NAMALWA (cell line): ENCODE measurements at places on chromosomes 5 and 9.

DNA sequence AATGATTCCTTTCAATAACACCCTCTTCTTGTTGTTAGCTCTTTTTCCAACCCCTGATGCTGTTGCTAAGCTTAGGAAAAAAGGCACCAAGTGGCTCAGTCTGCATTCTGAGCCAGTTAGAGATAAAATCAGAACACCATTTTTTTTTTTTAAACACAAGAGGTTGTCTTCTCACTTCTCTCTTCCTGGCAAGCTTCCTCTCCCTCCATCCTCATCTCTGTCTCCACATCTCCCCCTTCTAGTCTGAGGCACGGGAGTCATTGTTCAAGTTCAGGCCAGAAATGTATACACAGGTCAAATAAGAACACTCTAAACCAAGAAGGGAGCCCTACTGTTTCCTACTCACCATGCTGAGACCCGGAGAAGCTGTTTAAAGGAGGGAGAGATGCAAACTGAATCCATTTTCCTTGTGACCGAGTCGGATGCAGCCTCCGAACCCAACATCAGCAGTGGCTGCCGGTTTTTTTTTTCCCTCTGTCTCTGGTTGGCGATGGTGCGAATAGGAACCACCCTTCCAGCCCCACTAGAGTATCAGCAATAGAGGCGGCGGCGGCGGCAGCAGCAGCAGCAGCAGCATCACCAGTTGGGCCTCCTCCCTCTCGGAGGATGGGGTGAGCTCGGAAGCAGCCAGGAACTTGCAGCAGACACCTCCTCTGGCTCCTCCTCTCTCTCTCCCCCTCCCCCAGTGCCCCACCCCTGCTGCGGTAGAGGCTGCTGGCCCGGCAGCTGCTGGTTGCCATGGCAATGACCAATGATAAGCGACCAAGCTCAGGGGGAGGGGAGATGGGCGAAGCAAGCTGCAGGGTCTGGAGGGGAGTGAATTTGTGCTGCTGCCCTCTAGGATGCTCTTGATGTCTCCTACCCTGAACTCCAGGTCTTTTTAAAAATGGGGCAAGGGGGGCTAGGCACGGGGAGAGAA, at the start of gene JAKMIP2:
JAKMIP2 (minus strand) TSS at position 619 of the 919 bp plus-strand sequence. CDS start 110,922 bp downstream, outside the sequence.
- peak; percentile 82 for DNase-seq

- DNase-seq, result no peak
These were observed 176.7 kb upstream of the FGF10 start for GRCh38 chr5:44565902-44566301.

DNA sequence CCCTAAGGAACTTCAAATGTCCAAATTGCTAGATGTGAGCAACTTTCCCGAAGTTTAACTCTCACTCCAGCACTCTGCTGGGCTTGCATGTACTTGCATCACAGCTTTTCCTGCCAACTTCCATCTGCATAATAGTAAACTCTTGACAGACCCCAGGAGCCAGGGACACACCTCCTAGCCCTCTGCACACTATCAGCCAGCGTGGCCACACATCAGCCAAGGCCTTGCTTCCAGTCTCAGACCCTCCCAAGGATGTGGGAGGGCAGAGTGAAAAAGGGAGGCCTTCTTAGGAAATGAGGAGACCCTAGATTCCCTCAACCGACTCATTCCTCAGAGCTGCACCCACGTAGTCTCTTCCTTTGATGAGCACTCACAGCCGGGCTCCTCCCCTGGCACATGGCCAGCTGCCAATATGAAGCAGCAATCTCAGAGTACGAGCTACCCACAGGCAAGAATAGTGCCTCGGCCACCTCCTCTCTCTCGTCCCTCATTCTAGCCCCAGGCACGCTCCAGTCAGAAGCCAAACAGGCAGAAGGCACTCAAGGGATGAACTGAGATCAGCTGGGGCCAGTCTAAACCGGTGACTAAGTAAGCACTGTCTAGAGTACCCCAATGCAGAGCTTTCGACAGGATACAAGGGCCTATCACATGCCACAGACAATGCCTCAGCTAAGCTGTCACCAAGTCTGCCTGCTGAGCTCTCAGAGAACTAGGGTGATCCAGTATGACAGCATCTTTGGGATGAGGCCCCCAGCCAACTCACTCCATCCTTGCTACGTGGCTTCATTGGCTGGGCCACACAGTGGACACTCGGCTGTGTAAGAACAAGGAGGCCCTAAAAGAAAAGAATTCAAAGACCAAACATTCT, 2.3 kb downstream of the P4HA2 start:
- peak; percentile 62 for DNase-seq

GRCh38 chr5:39235648-39236047, 16.3 kb upstream of the FYB1 start:
- DNase-seq, result no peak

GRCh38 chr5:84411832-84412605, 27.3 kb upstream of the EDIL3 start:
- no peak for DNase-seq

GRCh38 chr5:148899993-148900392, 73.6 kb downstream of the ADRB2 start:
- no peak for DNase-seq

DNA sequence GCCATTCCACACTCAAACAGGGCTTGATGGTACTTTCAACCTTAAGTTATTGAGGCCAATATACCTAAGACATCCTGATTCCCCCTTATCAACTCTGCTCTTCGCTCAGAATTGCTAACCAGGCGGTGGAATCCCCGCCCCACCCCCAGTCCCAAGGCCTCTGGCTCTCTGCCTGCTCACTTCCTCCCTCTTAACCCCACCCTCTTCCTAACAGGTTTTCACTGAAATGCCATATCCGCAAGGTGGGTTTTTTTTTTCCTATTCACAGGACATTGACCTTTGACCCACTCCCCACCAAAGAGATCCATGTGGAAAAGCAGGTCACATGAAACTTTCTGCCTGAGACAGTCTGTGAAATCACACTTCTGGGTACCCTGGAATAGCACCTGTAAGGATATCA, 66.6 kb upstream of the IFNK start:
- no peak for DNase-seq

GRCh38 chr9:110486218-110486617, 93.3 kb downstream of the SVEP1 start:
- DNase-seq, result no peak

GRCh38 chr9:4246969-4247368, 52.9 kb downstream of the GLIS3 start:
- no peak for DNase-seq

DNA sequence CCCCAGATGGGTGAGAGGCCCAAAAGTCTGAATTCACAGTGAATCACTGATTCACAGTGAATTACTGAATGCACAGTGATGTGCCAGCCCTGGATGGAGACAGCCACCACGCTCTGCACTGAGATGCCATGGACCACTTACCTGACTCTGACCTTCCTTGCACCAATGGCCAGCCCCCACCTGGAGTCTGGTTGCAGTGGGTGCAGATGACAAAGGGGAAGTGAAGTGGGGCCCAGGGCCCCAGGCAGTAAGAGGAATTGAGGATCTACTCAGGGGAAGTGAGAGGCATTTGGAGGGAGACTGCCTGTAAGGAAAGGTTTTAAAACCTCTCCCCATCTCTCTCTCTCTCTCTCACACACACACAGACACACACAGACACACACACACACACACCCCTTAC, 412.1 kb downstream of the CYLC2 start:
- DNase-seq, result no peak

GRCh38 chr5:138960145-138960692, 85.1 kb upstream of the LRRTM2 start:
- no peak for DNase-seq

- DNase-seq, result no peak
These were observed 51.7 kb downstream of the SHB start for GRCh38 chr9:38017149-38017884.

- DNase-seq, result no peak
These were observed 227.6 kb downstream of the SAXO1 start for GRCh38 chr9:18805386-18805785.

DNA sequence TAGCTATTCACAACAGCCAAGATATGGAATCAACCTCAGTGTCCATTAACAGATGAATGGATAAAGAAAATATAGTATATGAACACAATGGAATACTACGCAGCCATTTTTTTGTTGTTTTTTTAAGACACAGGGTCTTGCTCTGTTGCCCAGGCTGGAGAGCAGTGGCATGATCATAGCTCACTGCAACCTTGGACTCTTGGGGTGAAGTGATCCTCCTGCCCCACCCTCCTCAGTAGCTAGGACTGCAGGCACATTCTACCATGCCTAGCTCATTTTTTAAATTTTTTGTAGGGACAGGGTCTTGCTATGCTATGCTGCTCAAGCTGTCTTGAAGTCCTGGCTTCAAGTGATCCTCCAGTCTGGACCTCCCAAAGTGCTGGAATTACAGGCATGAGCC, 38.5 kb downstream of the CERT1 start:
- no peak for DNase-seq
